ENCODE measurements at places on chromosomes 2 and 18. TPM values are rescaled to one million over a fixed set of nuclear protein-coding genes. Genes with fewer than 3 reads are reported as not detected.

- peak; percentile 94 for DNase-seq
Measured at GRCh38 chr2:42835577-42836371, 43.4 kb upstream of the HAAO start.

GRCh38 chr2:98524168-98524567 lies 79.5 kb downstream of the INPP4A start:
- DNase-seq, result peak; percentile 6

The SLC40A1 gene
- 13.4 TPM for total RNA-seq

The CHRND gene
- total RNA-seq, result not detected

The NT5C1B gene
- not detected for total RNA-seq
